Right lobe of liver (tissue), 6 donors: ENCODE measurements at places on chromosomes 2 and 18. TPM values are rescaled to one million over a fixed set of nuclear protein-coding genes. Genes with fewer than 3 reads are reported as not detected.
A peak's percentile ranks its signal among the peaks of the same experiment; 100 is the strongest.

Gene CDK5R2
- total RNA-seq, result not detected

- H3K36me3 ChIP-seq, result no peaks in the 10 kb centered on the region
- H3K4me3 ChIP-seq, result no peak overlapping the region
- no peak for DNase-seq
These were observed 414.5 kb downstream of the STK39 start for GRCh38 chr2:167832868-167833287.

GRCh38 chr2:36441816-36442215 is 86.2 kb downstream of the CRIM1 start:
- no peak overlapping the region for H3K4me3 ChIP-seq
- H3K27me3 ChIP-seq, result no peaks in the 10 kb centered on the region
- H3K4me1 ChIP-seq, result no peaks in the 10 kb centered on the region
- H3K27ac ChIP-seq, result no peak overlapping the region

Gene IRS1
- 14.5 TPM for total RNA-seq

Gene CCBE1
- total RNA-seq, result 6.0 TPM

- no peaks in the 10 kb centered on the region for H3K4me1 ChIP-seq
- H3K27ac ChIP-seq, result no peak overlapping the region
- DNase-seq, result peak; percentile 66
- H3K4me3 ChIP-seq, result no peak overlapping the region
- H3K27me3 ChIP-seq, result no peaks in the 10 kb centered on the region
These were observed 5.6 kb upstream of the IMP4 start for GRCh38 chr2:130336877-130337734.

GRCh38 chr2:229620289-229620688 is 94.1 kb downstream of the DNER start:
- no peak overlapping the region for H3K27ac ChIP-seq
- H3K36me3 ChIP-seq, result no peaks in the 10 kb centered on the region
- DNase-seq, result no peak
- H3K27me3 ChIP-seq, result no peaks in the 10 kb centered on the region
- no peak overlapping the region for H3K4me3 ChIP-seq
- no peaks in the 10 kb centered on the region for H3K4me1 ChIP-seq

GRCh38 chr18:32389191-32389590 is 81.5 kb downstream of the GAREM1 start:
- H3K36me3 ChIP-seq, result no peaks in the 10 kb centered on the region
- H3K27me3 ChIP-seq, result no peaks in the 10 kb centered on the region
- DNase-seq, result no peak
- no peak overlapping the region for H3K4me3 ChIP-seq

DNA sequence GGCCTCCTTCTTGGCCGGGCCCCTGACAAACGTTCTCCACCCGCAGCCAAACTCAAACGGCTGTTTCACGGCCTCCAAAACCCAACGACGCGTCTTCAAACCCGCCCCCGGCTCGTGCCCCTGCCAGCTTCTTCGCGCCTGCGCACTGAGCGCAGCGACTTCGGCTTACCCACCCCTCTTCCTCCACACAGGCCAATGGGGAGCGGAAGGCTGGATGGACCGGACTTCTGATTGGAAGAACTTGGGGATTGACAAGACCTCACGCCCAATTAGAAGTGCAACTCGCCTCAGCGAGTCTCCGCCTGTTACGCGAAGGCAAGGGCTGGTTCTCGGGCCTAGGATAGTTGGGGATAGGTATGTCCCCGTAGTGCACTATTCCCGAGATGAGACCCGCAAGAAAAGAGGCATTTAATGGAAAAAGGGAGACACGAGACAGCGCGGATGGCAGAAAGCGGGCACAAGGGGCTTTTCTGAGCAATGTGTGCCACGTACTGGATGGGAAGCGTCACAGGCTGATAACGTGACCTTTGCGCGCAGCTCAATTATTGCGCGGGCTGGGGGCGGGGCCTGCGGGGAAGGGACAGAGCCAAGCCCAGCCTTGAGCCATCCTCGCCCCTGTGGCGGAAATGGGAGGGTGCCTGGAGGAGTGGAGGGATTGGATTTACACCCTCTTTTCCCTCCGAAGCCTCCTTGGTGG is at the start of gene LAPTM4A:
Gene LAPTM4A, minus strand, starts transcription at position 97 of the 697 bp plus-strand sequence. CDS start 108 bp downstream, outside the sequence.
- H3K4me1 ChIP-seq, result no peaks in the 10 kb centered on the region
- H3K27me3 ChIP-seq, result no peaks in the 10 kb centered on the region
- peak within 1 kb of the TSS; percentile 93 for H3K27ac ChIP-seq
- peak; percentile 99 for DNase-seq
- no peaks in the 10 kb centered on the region for H3K36me3 ChIP-seq
- peak within 1 kb of the TSS; percentile 69 for H3K4me3 ChIP-seq

Gene CYRIA
- 6.3 TPM for total RNA-seq

- DNase-seq, result peak; percentile 69
- no peaks in the 10 kb centered on the region for H3K36me3 ChIP-seq
- peaks cover 23% of the 10 kb centered on the region for H3K4me1 ChIP-seq
- peak overlapping the region; percentile 80 for H3K27ac ChIP-seq
- no peaks in the 10 kb centered on the region for H3K27me3 ChIP-seq
These were observed 270.3 kb downstream of the NEDD4L start for GRCh38 chr18:58314284-58314683.

GRCh38 chr2:177758591-177759371 is 313.8 kb downstream of the PDE11A start:
- H3K36me3 ChIP-seq, result no peaks in the 10 kb centered on the region
- DNase-seq, result no peak
- no peaks in the 10 kb centered on the region for H3K4me1 ChIP-seq
- no peaks in the 10 kb centered on the region for H3K27me3 ChIP-seq
- no peak overlapping the region for H3K27ac ChIP-seq
- no peak overlapping the region for H3K4me3 ChIP-seq

Gene EMILIN2
- total RNA-seq, result 0.99 TPM

DNA sequence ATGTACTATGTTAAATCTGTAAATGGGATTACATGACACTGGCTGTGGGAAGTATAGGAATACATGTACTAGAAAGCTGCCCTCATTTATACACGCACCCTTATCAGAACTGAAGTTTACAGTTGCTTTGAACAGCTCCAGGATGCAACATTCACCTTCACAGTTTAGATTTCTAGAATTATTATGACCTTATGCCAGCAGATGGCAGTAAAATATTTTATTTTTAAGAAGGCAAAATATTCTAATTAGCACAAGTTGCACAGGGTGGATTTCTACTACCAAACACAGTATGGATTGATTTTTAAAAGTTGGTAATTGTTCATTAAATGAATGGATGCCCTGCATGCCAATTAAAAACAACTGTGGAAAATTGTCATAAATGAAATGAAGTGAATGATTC is 670.4 kb downstream of the KCNJ3 start:
- DNase-seq, result no peak
- no peak overlapping the region for H3K27ac ChIP-seq
- H3K36me3 ChIP-seq, result no peaks in the 10 kb centered on the region
- no peak overlapping the region for H3K4me3 ChIP-seq

Gene ASPRV1
- 0.98 TPM for total RNA-seq

DNA sequence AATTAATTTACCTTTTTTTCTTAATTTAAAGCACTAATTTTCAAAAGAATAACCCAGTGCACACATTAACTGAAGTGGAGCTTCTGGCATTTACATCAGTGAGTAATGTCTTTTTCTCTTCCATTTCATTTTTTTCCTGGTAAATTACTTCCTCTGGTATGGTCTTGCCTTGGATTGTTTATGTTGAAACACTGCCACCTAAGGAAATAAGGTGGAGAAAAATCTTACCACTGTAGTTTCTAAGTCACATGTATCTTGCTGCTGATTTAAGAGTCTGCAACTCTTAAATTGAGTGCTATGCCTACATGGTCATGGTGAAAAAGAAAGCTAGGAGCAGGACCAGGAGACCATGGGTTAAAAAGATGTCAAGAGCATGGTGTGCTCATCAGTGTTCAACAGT is 51.0 kb downstream of the TTC27 start:
- no peak overlapping the region for H3K4me3 ChIP-seq
- no peaks in the 10 kb centered on the region for H3K4me1 ChIP-seq
- H3K27ac ChIP-seq, result no peak overlapping the region
- no peaks in the 10 kb centered on the region for H3K27me3 ChIP-seq

DNA sequence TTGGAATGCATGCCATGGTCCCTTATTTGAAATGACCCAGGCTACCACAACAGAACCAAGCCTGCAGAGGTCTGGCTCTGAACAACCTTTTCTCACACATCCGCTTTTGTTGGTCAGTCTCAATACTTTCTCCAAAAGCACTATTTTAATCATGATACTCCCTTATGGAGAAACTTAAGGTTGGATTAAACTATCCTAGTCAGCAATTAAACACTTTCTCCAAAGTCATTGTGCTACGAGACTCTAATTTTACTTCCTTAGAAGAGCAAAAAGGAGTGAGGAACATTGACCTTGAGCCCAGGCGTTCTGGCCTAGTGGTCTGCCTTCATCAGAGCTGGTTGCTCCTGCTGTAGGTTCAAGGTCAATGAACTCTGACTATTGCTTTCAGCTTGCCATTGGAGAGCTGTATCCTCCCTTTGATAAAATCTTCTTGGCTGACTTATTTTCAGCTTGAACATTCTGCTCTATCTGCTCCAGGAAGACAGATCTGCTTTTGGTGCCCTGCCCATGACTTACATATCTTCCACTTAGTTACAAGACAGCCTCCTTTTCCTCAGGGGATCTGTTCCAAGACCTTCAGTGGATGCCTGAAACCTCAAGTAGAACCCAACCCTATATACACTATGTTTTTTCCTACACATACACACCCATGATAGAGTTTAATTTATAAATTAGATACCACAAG is 91.2 kb downstream of the NCKAP5 start:
- H3K27ac ChIP-seq, result no peak overlapping the region
- no peaks in the 10 kb centered on the region for H3K4me1 ChIP-seq
- no peak overlapping the region for H3K4me3 ChIP-seq
- H3K27me3 ChIP-seq, result no peaks in the 10 kb centered on the region
- no peaks in the 10 kb centered on the region for H3K36me3 ChIP-seq

Gene IHH
- total RNA-seq, result 0.81 TPM

- H3K27ac ChIP-seq, result no peak overlapping the region
- H3K4me1 ChIP-seq, result no peaks in the 10 kb centered on the region
- no peak for DNase-seq
- H3K36me3 ChIP-seq, result no peaks in the 10 kb centered on the region
- H3K27me3 ChIP-seq, result no peaks in the 10 kb centered on the region
- H3K4me3 ChIP-seq, result no peak overlapping the region
These were observed 735.5 kb upstream of the ACVR2A start for GRCh38 chr2:147109291-147109690.

- no peaks in the 10 kb centered on the region for H3K36me3 ChIP-seq
- no peak overlapping the region for H3K4me3 ChIP-seq
- H3K27ac ChIP-seq, result no peak overlapping the region
- H3K27me3 ChIP-seq, result no peaks in the 10 kb centered on the region
- H3K4me1 ChIP-seq, result no peaks in the 10 kb centered on the region
These were observed 119.9 kb upstream of the PIEZO2 start for GRCh38 chr18:11269257-11269656.

- no peaks in the 10 kb centered on the region for H3K36me3 ChIP-seq
- peak overlapping the region; percentile 91 for H3K27ac ChIP-seq
- H3K4me3 ChIP-seq, result peak overlapping the region; percentile 86
- no peaks in the 10 kb centered on the region for H3K27me3 ChIP-seq
These were observed 697 bp upstream of the SPATS2L start for GRCh38 chr2:200305797-200306195.

GRCh38 chr2:6750411-6751158 is 115.1 kb downstream of the CMPK2 start:
- H3K27ac ChIP-seq, result no peak overlapping the region
- no peaks in the 10 kb centered on the region for H3K36me3 ChIP-seq
- H3K4me1 ChIP-seq, result no peaks in the 10 kb centered on the region
- no peaks in the 10 kb centered on the region for H3K27me3 ChIP-seq
- no peak for DNase-seq

- peak overlapping the region; percentile 97 for H3K27ac ChIP-seq
- H3K4me1 ChIP-seq, result peaks cover 10% of the 10 kb centered on the region
- H3K27me3 ChIP-seq, result no peaks in the 10 kb centered on the region
- peak overlapping the region; percentile 65 for H3K4me3 ChIP-seq
- DNase-seq, result no peak
These were observed 2.2 kb downstream of the INO80D start for GRCh38 chr2:206083602-206084438.

- no peaks in the 10 kb centered on the region for H3K27me3 ChIP-seq
- no peaks in the 10 kb centered on the region for H3K36me3 ChIP-seq
- H3K4me3 ChIP-seq, result no peak overlapping the region
These were observed 47.8 kb downstream of the CDCA7 start for GRCh38 chr2:173402405-173402974.

DNA sequence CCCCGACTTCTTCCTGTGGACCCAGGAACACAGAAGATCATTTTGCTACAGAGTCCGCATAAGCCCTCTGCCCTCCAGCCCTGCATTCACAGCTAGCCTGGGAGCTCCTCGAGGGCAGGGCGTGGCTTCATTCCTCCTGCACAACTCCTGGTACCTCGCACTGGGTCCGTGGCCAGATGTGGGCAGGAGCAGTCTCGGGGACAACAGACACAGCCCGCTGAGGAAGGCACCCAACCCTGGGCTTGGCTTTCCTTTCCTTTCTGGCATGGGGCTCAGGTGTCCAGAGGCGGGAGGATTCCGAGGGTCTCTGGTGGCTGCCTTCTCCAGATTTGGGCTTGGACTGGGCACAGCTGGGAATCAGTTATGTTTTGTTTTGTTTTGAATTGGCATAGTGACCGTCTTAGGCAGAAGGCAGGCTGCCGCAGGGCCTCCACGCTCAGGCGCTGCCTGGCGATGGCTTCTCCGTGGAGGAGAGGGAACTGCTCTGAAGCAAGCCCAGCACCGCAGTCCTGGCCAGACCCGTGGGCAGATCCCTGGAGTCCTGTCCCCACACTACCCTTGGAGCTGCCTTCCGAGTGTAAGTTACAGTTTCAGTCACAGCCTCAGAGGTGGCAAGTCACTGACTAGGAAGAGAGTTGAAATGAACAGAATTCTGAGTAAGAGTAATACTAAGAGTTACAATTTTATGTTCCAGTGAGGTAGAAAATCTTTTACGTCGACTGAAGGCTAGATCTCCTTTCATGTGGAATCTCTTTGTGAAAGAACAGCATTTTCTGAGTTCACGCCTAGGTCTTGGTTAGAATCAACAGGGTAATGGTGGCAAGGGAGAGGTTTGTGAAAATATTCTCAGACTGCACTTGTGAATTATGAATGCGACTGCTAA is 47.9 kb downstream of the LDLRAD4 start:
- H3K27me3 ChIP-seq, result no peaks in the 10 kb centered on the region
- DNase-seq, result no peak
- peaks cover 3% of the 10 kb centered on the region for H3K4me1 ChIP-seq
- no peak overlapping the region for H3K4me3 ChIP-seq

Gene SIGLEC15
- not detected for total RNA-seq

Gene LYG2
- total RNA-seq, result not detected

DNA sequence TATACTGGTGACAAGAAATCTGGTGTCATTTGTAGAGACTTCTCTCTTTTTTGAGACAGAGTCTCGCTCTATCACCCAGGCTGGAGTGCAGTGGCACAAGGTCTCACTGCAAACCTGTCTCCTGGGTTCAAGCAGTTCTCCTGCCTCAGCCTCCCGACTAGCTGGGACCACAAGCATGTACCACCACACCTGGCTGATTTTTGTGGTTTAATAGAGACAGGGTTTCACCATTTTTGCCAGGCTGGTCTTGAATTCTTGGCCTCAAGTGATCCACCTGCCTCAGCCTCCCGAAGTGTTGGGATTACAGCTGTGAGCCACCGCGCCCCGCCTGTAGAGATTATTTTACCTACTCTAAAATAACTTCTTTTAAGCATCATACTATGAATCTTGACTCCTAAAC is 6.5 kb downstream of the HNRNPLL start:
- H3K36me3 ChIP-seq, result no peaks in the 10 kb centered on the region
- no peak overlapping the region for H3K27ac ChIP-seq
